Activated naive CD4-positive, alpha-beta T cell treated with Interleukin-2 at 50 U/mL for 16 hours (primary cell): ENCODE measurements at places on chromosomes 6 and 20.

- no peak for DNase-seq
Observed at GRCh38 chr6:140821196-140821595, 1311.5 kb upstream of the GJE1 start.

GRCh38 chr6:149815788-149816187 lies 48.4 kb downstream of the LRP11 start:
- DNase-seq: no peak

GRCh38 chr6:155325700-155326516 lies 11.6 kb upstream of the TFB1M start:
- no peak for DNase-seq

GRCh38 chr20:5214826-5215225 lies 88.0 kb downstream of the CDS2 start:
- no peak for DNase-seq

GRCh38 chr20:23661002-23661429 lies 23.3 kb upstream of the CST3 start:
- no peak for DNase-seq

GRCh38 chr6:18022398-18023231 lies 35.2 kb upstream of the KIF13A start:
- no peak for DNase-seq

- no peak for DNase-seq
Observed at GRCh38 chr6:99282479-99283062, 66.9 kb downstream of the FAXC start.

- no peak for DNase-seq
Observed at GRCh38 chr20:47167846-47168245, 188.7 kb downstream of the ZMYND8 start.

GRCh38 chr6:168852376-168852884 lies 401.2 kb downstream of the THBS2 start:
- DNase-seq: no peak

DNA sequence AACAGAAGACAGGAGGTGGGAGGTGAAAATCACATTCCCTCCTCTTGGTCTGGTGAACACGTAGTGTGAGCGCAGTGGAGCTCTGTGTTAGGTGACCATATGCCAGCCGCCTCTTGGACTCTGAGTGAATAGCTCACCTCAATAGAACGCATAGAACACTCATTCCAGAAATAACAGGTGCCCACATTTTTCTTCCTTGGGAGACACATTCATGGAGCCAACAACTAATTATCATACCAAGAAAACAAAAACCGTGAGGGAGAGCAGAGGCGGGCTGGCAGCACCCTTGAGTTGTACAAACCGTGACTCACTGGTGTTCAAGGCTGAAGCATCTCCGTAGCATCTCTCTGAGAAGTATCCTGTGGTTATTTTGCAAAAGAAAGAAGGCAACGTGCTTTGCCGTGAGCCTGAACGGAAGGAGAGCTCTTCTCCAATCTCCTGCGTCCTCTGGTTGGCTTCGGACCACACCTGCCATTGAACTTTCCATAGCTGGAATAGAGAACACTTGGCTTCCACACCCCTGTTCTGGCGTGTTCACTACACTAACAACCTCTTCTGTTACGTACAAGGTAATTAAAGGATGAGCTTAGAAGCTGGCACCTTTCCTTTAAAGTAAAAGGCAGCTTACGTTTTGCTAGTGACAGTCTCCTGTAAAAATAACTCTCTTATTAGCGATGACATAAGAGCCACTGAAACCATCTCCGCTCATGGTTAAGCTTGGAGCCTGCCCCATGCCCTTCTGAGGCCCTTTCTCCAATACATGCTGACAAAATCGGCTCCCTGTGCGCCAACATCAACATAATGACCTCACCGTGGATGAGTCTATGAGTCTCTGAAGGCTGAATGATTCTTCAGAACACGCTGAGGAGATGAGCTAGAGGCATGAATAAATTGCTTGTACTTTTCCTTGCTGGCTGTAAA lies 30.2 kb upstream of the SGK1 start:
- DNase-seq: no peak

DNA sequence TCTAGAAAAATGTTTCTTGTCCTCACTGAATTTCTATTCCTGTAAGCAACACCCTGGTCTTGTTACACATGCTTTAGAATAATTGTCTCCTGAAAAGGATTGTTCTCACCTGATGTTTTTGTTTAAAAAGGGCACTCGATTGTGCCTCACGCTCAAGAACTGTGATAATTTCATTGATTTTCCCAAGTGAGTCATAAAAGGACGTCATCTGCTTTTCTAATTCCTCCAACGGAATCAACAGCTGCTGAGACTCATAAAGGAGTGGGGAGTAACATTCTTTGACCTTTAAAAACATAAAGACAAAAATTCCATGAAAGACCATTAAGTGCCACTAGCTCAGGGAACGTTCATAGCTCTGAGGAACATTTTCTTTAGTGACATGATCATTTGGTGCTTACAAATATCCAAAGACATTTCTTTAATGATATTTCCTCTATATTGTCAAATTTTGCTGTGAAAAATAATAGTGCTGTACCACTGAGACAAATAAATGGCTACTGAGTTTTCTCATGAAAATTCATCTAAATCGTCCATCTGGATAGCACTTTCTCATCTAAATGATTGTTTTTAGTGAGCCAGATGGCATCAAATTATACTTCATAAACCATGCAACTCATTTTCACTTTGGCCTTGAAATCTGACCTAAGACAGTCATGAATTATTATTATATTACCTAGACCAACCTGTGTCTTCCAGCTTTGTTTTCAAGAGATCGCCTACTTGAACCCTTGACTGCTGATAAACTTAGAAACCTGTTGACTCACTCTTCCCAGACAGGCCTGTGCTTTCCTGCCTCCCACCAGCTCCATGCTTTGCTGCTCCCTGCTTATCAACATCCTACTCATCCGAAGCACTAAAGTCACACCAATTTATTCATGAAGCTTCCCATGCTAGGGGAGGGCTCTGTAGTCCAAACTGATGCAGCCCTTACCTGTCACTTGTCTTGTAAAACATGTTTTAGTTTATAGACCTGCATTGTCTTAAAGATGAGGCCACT lies 178.2 kb downstream of the SYNE1 start:
- DNase-seq: no peak

DNA sequence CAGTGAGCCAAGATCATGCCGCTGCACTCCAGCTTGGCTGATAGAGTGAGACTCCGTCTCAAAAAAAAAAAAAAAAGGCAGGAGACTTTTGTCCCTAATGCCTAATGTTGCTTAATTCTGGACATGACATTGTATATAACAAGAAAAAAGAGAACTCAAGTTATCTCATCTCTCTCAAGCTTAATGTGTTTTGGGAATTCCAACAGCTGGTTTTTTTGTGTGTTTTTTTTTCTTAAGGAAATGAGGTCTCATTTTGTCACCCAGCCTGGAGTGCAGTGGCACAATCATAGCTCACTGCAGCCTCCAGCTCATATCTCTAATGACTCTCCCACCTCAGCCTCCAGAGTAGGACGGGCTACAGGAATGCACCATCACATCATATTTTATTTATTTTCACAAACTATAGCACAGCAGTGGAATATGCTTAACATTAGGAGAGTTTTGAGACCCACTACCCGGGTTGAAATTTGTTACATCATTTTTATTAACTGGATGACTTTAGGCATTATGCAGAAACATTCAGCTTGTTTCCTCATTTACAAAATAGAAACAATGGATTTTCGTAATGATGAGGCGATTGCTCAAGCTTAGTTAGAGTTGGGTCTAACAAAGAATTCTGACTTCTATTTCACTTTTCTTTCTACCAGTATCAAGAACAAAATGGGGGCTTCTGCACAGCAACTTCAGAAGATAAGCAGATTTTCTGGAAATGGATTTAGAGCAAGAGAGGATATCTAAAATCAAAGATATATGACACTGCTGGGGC lies 104.1 kb upstream of the BTN3A2 start:
- no peak for DNase-seq

DNA sequence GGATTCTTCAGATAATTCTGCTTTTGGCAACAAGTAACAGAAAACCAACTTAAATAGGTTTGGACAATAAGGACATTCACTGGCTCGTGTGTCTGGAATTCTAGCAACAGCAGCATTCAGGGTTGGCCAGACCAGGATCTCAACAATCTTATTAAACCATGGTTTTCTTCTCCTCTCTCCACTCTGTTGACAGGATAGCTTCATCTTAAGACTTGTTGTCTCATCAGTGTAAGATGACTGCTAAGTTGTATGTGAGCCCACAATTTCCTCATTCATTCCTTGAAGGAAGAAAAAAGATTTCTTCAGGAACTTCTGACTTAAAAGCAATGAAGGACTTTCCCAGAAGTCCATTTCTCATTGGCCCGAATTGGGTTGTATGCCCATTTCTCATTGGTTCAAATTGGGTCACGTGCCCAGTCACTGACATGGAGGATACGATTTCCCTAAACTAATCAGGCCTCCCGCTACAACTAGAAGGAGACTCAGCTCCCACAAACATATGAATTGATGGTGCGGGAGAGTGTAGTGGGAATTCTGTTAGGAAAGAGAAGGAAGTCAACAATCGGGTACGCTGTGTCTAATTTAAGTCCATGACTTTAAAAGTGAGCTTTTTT lies 83.7 kb downstream of the SLC22A3 start:
- no peak for DNase-seq

GRCh38 chr20:47343007-47343472 lies 13.5 kb downstream of the ZMYND8 start:
- DNase-seq: no peak

- no peak for DNase-seq
Observed at GRCh38 chr6:125749865-125750691, 646 bp downstream of the HEY2 start.

GRCh38 chr6:393391-394221 lies 2.1 kb downstream of the IRF4 start:
- DNase-seq: peak; percentile 58

- no peak for DNase-seq
Observed at GRCh38 chr6:45637056-45637455, 259.3 kb upstream of the SUPT3H start.

- DNase-seq: no peak
Observed at GRCh38 chr6:36999751-37000125, 5.7 kb upstream of the FGD2 start.
